ENCODE measurements at places on chromosomes 4 and X.

GRCh38 chrX:72131317-72132294 lies at the start of gene RTL5:
Gene RTL5 (minus strand): TSS chrX:72131915.
- H3K4me1 ChIP-seq: no peaks in the 10 kb centered on the region
- H3K27me3 ChIP-seq: peaks cover 48% of the 10 kb centered on the region
- H3K36me3 ChIP-seq: no peaks in the 10 kb centered on the region
- H3K27ac ChIP-seq: peak within 1 kb of the TSS; percentile 4

GRCh38 chrX:153832728-153833127 lies 2.4 kb upstream of the PDZD4 start:
- no peak for DNase-seq
- H3K4me3 ChIP-seq: no peak overlapping the region
- H3K27ac ChIP-seq: no peak overlapping the region
- peaks cover 45% of the 10 kb centered on the region for H3K27me3 ChIP-seq

GRCh38 chr4:23874536-23874901 lies 15.3 kb downstream of the PPARGC1A start:
- H3K36me3 ChIP-seq: no peaks in the 10 kb centered on the region
- no peak overlapping the region for H3K4me3 ChIP-seq
- H3K27me3 ChIP-seq: peaks cover 7% of the 10 kb centered on the region
- no peak for DNase-seq
- no peaks in the 10 kb centered on the region for H3K4me1 ChIP-seq

GRCh38 chrX:133337250-133337649 lies 78.0 kb downstream of the GPC4 start:
- peaks cover 2% of the 10 kb centered on the region for H3K27me3 ChIP-seq
- no peaks in the 10 kb centered on the region for H3K4me1 ChIP-seq
- DNase-seq: no peak
- H3K27ac ChIP-seq: no peak overlapping the region
- H3K36me3 ChIP-seq: no peaks in the 10 kb centered on the region
- H3K4me3 ChIP-seq: no peak overlapping the region

- H3K27ac ChIP-seq: no peak overlapping the region
- no peak overlapping the region for H3K4me3 ChIP-seq
- no peaks in the 10 kb centered on the region for H3K4me1 ChIP-seq
- no peaks in the 10 kb centered on the region for H3K27me3 ChIP-seq
- H3K36me3 ChIP-seq: no peaks in the 10 kb centered on the region
Observed at GRCh38 chrX:87397103-87397886, 120.3 kb upstream of the KLHL4 start.

GRCh38 chr4:101000496-101000895 lies 346.8 kb downstream of the PPP3CA start:
- DNase-seq: no peak
- H3K4me3 ChIP-seq: no peak overlapping the region
- peaks cover 1% of the 10 kb centered on the region for H3K27me3 ChIP-seq
- no peaks in the 10 kb centered on the region for H3K36me3 ChIP-seq
- no peaks in the 10 kb centered on the region for H3K4me1 ChIP-seq
- no peak overlapping the region for H3K27ac ChIP-seq

DNA sequence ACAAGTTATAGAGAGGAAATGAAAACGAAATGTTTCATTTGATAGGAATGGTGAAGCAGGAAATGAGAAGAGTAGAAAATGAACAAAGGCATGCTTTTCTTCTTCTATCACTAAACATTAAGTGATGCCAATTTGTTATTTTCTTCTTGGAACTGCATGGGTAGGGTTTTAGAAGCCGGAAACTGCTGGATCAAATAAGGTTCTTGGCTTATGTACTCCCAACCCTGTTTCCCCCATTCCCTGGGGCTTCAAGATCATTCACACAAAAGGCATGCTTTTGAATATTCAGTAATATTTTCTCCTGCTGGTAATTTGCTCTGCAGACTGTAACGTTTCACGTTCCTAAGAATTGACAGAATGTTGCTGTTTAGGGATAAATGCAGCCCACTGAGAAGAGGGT lies 224.1 kb downstream of the NLGN4X start:
- no peak for DNase-seq
- no peak overlapping the region for H3K27ac ChIP-seq
- no peak overlapping the region for H3K4me3 ChIP-seq
- no peaks in the 10 kb centered on the region for H3K27me3 ChIP-seq
- H3K4me1 ChIP-seq: no peaks in the 10 kb centered on the region

- no peak overlapping the region for H3K27ac ChIP-seq
- peak; percentile 31 for DNase-seq
- no peaks in the 10 kb centered on the region for H3K36me3 ChIP-seq
- no peaks in the 10 kb centered on the region for H3K27me3 ChIP-seq
- H3K4me1 ChIP-seq: 0 out of 2 replicates have a peak, but pooled peaks cover 1% of the 10 kb centered on the region
Observed at GRCh38 chr4:53465281-53465680, 87.8 kb downstream of the FIP1L1 start.

DNA sequence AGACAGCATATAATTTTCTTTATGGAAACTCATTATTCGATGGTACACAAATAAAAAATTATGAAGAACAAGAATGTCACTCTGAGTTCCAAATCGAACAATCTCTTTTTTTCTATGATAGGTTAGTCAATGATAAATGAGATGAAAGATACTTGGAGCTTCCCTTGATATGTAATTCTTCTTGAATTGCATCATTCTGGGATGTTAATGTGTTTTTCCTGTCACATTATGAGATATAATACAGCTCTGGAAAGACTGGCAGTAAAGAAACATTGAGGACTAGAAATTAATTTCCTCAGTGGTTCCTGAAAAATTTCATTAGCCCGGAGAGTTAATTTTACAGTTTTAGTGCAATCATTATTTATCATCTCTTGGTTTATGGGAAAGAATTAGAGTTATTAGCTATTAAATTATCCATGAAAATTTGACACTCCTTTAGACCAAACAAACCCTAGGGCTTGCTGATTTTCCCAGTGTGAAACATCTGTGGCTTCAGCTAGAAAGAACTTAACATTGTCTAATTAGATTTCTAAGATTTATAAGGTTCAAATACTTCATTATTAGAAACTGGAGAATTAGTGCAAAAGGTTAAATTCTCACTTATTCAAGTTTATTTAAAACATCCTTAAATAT lies 1546.6 kb upstream of the TENM3 start:
- H3K36me3 ChIP-seq: no peaks in the 10 kb centered on the region
- no peak for DNase-seq
- no peak overlapping the region for H3K27ac ChIP-seq

GRCh38 chrX:41127477-41128192 lies 42.4 kb downstream of the USP9X start:
- 0 out of 2 replicates have a peak, but pooled peaks cover 2% of the 10 kb centered on the region for H3K4me1 ChIP-seq
- peaks cover 10% of the 10 kb centered on the region for H3K36me3 ChIP-seq
- no peak overlapping the region for H3K27ac ChIP-seq
- no peaks in the 10 kb centered on the region for H3K27me3 ChIP-seq
- no peak for DNase-seq
- H3K4me3 ChIP-seq: no peak overlapping the region

DNA sequence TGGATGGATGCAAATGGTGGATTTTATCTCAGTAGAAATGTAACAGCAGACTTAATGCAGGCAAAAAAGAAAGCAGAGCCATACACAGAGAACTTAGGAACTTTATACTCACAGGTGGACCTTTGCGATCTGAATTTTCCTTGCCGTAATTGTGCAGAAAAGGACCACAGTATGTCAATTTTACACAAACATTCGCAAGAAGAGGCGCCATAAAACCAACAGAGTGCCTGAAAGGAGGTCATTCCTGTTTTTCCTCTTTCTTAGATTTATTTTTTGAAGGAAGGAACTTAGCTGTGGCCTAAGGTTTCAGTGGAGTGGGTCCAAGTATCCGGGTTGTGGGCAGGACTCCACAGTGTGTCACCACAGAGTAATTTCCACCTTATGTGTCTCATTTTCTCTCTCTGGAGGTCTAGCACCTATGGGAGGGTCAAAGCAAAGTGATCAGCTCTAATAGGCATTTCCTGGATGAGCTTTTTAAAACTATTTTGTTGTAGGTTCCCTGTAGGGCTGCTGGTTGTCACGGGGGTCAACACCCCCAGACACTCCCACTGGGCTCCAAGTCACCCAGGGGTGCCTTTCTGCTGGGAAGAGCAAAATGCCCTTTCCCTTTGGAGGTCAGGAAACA lies 24.7 kb upstream of the PBDC1 start:
- peaks cover 2% of the 10 kb centered on the region for H3K4me1 ChIP-seq
- no peaks in the 10 kb centered on the region for H3K36me3 ChIP-seq
- H3K4me3 ChIP-seq: no peak overlapping the region
- H3K27ac ChIP-seq: peak overlapping the region; percentile 95
- no peaks in the 10 kb centered on the region for H3K27me3 ChIP-seq

DNA sequence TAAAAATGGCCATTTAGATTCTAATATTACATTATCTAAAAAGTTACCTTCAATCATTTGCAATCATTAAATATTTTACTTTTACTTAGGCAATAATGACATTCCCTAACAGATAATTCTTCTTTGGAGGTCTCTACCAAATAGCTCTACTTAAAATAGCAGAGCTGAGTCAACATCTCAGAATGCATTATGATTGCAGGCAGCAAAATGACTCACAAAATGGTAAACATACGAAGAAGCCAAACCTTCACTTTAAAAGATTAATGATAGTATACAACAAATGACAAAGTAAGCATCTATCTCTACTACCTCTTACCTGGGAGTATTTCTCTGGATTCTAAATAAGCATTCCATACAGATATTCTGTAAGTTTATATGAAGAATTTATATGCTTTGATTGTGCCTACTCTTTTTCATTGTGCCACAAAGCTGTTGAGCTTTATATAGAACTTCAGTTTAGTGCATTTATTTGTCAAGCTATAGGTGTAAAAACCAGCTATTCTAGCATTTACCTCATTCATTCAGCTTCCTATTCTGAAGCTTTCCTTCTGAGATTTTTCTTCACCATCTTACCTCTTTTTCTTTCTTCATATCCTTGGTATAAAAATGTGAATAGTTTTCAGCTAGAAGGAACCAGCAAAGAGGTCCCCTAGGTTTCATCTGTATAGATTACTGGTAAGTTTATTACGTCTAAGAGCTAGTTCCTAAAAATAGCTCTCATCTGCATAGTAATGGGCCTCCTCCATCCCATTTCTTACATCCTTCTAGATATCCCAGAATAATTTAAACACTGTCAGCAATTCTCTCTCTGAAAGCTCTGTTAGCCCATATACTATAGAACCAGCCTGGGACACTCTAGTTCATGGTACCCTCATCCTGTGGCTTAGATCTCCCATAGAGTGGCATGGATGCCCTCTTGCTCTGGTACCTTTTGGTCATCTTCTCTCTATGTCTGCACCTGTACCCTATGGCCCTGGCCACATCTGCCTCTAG lies 17.2 kb upstream of the SPCS3 start:
- no peaks in the 10 kb centered on the region for H3K27me3 ChIP-seq
- no peak overlapping the region for H3K4me3 ChIP-seq
- no peaks in the 10 kb centered on the region for H3K36me3 ChIP-seq
- peak; percentile 90 for DNase-seq
- H3K27ac ChIP-seq: no peak overlapping the region
- peaks cover 5% of the 10 kb centered on the region for H3K4me1 ChIP-seq

GRCh38 chr4:137543198-137543597 lies 10.9 kb upstream of the PCDH18 start:
- no peak overlapping the region for H3K27ac ChIP-seq
- H3K27me3 ChIP-seq: no peaks in the 10 kb centered on the region
- no peak overlapping the region for H3K4me3 ChIP-seq
- DNase-seq: no peak
- no peaks in the 10 kb centered on the region for H3K36me3 ChIP-seq

- DNase-seq: no peak
- H3K36me3 ChIP-seq: no peaks in the 10 kb centered on the region
- H3K4me3 ChIP-seq: no peak overlapping the region
- peaks cover 6% of the 10 kb centered on the region for H3K27me3 ChIP-seq
Observed at GRCh38 chrX:41971346-41971745, 48.0 kb upstream of the CASK start.

DNA sequence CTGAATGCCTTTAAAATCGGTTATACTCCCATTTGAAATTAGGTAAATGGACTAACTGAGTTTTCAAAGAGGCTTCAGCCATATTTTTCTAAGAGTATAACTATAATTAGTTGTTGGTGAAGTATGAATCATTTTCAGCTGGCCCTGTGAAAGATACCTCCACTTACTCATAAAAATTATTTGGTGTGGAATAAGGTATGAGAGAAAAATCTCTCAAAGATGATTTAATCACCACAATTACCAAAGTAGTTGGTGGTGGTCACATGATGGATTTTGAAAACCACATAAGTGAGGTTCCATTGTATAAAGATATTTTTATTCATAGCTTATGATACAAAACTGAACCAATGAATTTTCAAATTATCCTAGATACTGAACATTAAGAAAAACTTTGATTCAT lies 9.0 kb upstream of the KLHL2 start:
- no peaks in the 10 kb centered on the region for H3K4me1 ChIP-seq
- no peaks in the 10 kb centered on the region for H3K27me3 ChIP-seq
- H3K27ac ChIP-seq: no peak overlapping the region
- no peak overlapping the region for H3K4me3 ChIP-seq
- H3K36me3 ChIP-seq: no peaks in the 10 kb centered on the region

- H3K4me3 ChIP-seq: no peak overlapping the region
- no peak overlapping the region for H3K27ac ChIP-seq
- H3K4me1 ChIP-seq: no peaks in the 10 kb centered on the region
- DNase-seq: no peak
- peaks cover 31% of the 10 kb centered on the region for H3K27me3 ChIP-seq
Observed at GRCh38 chr4:2080429-2081300, 21.5 kb downstream of the NAT8L start.

DNA sequence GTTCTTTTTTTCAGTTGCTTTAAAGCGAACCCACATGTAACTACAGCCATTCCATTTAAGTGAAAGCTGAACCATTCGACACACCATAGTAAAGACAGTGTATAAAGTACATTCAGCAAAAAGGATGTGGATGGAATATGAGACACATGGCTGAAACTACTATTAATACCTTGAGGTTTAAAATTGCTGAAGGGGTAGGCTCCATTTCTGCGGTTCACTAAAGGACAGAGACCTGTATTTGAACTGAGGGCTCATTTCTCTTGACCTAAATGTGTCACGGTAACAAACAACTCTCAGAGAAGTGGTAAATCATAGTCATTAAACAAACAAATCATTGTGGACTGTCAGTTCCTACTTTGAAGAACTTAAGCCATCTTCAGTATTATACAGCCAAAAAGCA lies 1085.6 kb upstream of the TENM3 start:
- no peak overlapping the region for H3K4me3 ChIP-seq
- H3K27ac ChIP-seq: no peak overlapping the region
- H3K36me3 ChIP-seq: no peaks in the 10 kb centered on the region
- no peaks in the 10 kb centered on the region for H3K4me1 ChIP-seq
- H3K27me3 ChIP-seq: no peaks in the 10 kb centered on the region
- DNase-seq: no peak

DNA sequence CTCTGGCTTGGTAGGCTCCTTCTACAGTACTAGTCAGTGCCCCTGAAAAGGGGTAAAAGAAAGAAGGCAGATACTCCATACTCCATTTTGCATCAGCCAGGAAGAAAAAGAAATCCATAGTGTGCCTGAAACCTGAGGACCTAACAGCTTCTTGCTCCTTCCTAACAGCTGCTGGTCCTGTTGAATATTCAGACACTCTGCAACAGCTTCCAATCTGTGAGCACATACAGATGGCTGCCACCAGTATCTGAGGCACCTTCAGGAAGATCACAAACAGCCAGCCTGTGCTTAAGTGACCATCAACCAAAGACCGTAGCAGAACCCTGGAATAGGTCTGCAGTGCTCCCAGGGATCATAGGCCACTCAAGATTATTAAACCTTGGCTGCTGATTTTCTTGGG lies 4.3 kb downstream of the GIMD1 start:
- H3K27me3 ChIP-seq: no peaks in the 10 kb centered on the region
- no peak overlapping the region for H3K27ac ChIP-seq
- no peak for DNase-seq
- H3K36me3 ChIP-seq: no peaks in the 10 kb centered on the region
- no peak overlapping the region for H3K4me3 ChIP-seq

- H3K36me3 ChIP-seq: no peaks in the 10 kb centered on the region
- H3K4me3 ChIP-seq: no peak overlapping the region
- H3K27ac ChIP-seq: no peak overlapping the region
Observed at GRCh38 chr4:151781026-151781425, 20.2 kb upstream of the GATB start.

Measured in IMR-90 (cell line).